ENCODE measurements at places on chromosomes 12 and 14. TPM values are rescaled to one million over a fixed set of nuclear protein-coding genes. Genes with fewer than 3 reads are reported as not detected.

FAM222A gene
- 1.5 TPM for total RNA-seq

DHH gene
- not detected for total RNA-seq

ANO2 gene
- 0.89 TPM for total RNA-seq

LRRC10 gene
- not detected for total RNA-seq

FOXM1 gene
- total RNA-seq = 17.4 TPM

AKAP3 gene
- 1.1 TPM for total RNA-seq

RPGRIP1 gene
- total RNA-seq = not detected

DLGAP5 gene
- total RNA-seq = 11.5 TPM

TMEM119 gene
- total RNA-seq = 54.0 TPM

GLIPR1L1 gene
- not detected for total RNA-seq

WNT5B gene
- 99.5 TPM for total RNA-seq

TTC6 gene
- not detected for total RNA-seq

BCL7A gene
- total RNA-seq = 10.0 TPM

GRCh38 chr12:92786045-92786444, 83.3 kb downstream of the PLEKHG7 start:
- H3K27ac ChIP-seq = no peak overlapping the region
- H3K4me3 ChIP-seq = no peak overlapping the region
- no peaks in the 10 kb centered on the region for H3K27me3 ChIP-seq
- H3K4me1 ChIP-seq = peaks cover 9% of the 10 kb centered on the region

- H3K4me1 ChIP-seq = peaks cover 24% of the 10 kb centered on the region
- H3K36me3 ChIP-seq = no peaks in the 10 kb centered on the region
- no peaks in the 10 kb centered on the region for H3K27me3 ChIP-seq
Observed at GRCh38 chr12:49200919-49201594, 12.2 kb upstream of the TUBA1A start.

DNA sequence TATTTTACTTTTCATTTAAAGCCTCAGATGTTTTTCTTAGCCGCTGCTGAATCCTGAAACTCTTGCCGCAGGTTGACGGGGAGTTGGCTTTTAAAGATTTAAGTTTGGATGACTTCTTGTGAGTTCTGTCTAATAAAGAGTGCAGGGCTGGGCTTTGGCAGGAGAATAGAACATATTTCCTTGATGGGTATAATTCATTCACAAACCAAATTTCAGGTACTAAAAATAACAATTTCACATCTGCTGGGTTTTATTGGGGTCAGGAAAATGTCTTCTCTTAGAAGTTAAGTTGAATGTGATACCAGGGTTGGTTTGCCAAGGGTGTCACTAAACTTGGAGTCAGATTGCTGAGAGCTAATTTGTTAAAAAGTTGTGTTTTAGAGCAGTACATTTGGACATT, 9.7 kb downstream of the SP1 start:
- DNase-seq = no peak
- peaks cover 14% of the 10 kb centered on the region for H3K36me3 ChIP-seq
- H3K27me3 ChIP-seq = no peaks in the 10 kb centered on the region

DNA sequence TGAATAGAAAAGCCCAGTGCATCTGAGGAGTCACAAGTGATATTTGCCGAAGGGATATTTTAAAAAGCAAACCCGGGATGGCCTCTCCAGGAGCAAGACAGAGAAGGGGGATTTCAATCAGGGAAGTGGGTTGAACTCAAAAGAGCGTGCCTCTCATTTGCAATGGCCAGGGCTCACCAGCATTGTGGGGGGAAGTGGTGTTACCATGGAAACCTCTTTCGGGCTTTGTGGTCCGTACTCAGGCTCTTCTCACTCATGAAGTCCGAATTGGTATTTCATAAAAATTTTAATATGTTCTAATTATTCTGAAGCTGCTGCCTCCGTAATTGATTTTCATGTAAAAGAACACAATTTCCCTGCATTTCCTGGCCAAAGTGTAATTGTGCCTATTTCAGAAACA, 79.8 kb downstream of the SLC15A4 start:
- H3K4me1 ChIP-seq = no peaks in the 10 kb centered on the region
- H3K36me3 ChIP-seq = no peaks in the 10 kb centered on the region
- H3K27me3 ChIP-seq = no peaks in the 10 kb centered on the region
- DNase-seq = no peak

DNA sequence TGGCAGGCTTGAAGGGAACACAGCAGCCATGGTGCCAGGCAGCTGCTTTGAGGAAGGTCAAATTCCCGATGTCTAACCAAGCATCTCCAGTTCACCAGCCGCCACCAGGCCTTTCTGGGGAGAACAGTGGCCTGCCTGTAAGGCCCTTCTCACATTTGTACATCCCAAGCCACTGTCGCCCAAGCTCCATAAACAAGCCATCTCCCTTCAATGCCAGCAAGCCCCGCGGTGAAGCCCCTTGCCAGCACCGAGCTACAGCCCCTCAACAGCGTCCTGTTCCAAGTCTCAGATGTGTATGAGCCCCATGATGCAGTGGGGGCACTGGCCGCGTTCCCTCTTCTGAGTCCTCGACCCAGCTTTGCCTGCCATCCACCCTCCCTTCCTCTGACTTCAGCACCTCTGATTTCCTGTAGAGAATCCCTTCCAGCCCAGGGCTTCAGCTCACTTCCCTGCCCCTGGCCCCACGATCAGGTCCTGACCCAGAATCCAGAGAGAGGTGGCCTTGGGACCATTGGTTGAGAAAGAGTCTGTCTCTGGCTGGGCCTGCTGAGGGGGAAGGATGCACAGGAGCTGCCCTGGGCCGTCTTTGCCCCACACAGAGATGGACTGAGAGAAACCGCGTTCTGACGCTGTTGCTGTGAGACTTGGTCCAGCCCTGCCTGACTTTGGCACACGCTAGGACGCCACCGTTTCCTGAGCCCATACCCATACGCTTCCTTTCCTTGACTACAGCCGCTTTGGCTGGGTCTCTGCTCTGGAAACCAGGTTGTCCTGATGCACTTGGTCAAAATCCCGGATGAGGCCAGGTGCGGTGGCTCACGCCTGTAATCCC, 1.9 kb upstream of the MMP17 start:
- no peak overlapping the region for H3K4me3 ChIP-seq
- DNase-seq = peak; percentile 76

- peaks cover 79% of the 10 kb centered on the region for H3K4me1 ChIP-seq
- H3K27me3 ChIP-seq = no peaks in the 10 kb centered on the region
- H3K36me3 ChIP-seq = no peaks in the 10 kb centered on the region
- peak overlapping the region; percentile 46 for H3K4me3 ChIP-seq
- peak overlapping the region; percentile 72 for H3K27ac ChIP-seq
- DNase-seq = no peak
Observed at GRCh38 chr14:74613211-74613914, 1.3 kb upstream of the LTBP2 start.

GRCh38 chr14:34229140-34229539, 232.9 kb downstream of the SPTSSA start:
- H3K27me3 ChIP-seq = peaks cover 4% of the 10 kb centered on the region
- no peak overlapping the region for H3K4me3 ChIP-seq
- no peaks in the 10 kb centered on the region for H3K36me3 ChIP-seq
- DNase-seq = no peak
- H3K27ac ChIP-seq = no peak overlapping the region

- H3K27ac ChIP-seq = no peak overlapping the region
- H3K27me3 ChIP-seq = peaks cover 3% of the 10 kb centered on the region
- H3K4me3 ChIP-seq = no peak overlapping the region
- no peaks in the 10 kb centered on the region for H3K36me3 ChIP-seq
- peaks cover 7% of the 10 kb centered on the region for H3K4me1 ChIP-seq
- DNase-seq = no peak
Observed at GRCh38 chr12:24135158-24135850, 185.8 kb upstream of the SOX5 start.

- H3K27me3 ChIP-seq = no peaks in the 10 kb centered on the region
- no peak overlapping the region for H3K27ac ChIP-seq
Observed at GRCh38 chr12:59677857-59678256, 82.0 kb downstream of the SLC16A7 start.

GRCh38 chr12:61290473-61290872, 969.7 kb upstream of the USP15 start:
- DNase-seq = no peak
- H3K4me1 ChIP-seq = no peaks in the 10 kb centered on the region
- H3K27ac ChIP-seq = no peak overlapping the region
- H3K27me3 ChIP-seq = no peaks in the 10 kb centered on the region

DNA sequence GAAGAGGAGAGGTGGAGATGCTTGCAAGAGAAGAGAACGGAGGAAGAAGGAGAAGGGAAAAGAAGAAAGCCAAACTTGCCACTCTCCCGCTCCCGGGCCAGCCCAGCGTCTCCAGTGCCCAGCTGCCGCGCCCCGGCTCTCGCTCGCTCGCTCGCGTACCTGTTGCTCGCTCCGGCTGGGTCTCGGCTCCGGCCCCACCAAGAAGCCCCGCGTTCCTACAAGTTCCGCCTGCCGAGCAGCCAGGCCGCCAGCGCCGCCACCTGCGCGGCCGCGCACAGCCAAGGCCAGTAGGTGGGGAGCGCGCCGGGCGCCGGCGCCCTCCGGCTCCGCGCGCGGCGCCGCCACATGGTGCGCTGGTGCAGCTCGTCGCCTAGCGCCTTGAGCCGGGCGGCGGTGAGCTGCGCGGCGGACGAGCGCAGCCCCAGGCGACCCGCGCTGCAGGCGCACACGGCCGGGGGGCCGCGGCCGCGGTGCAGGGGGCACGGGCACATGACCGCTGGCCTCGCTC, 370 bp downstream of the HRK start:
- no peak for DNase-seq
- peaks cover 34% of the 10 kb centered on the region for H3K4me1 ChIP-seq

GRCh38 chr12:114820796-114821195, 136.8 kb upstream of the TBX3 start:
- H3K4me1 ChIP-seq = no peaks in the 10 kb centered on the region
- no peaks in the 10 kb centered on the region for H3K36me3 ChIP-seq
- H3K27me3 ChIP-seq = no peaks in the 10 kb centered on the region
- no peak for DNase-seq
- H3K4me3 ChIP-seq = no peak overlapping the region

- peaks cover 15% of the 10 kb centered on the region for H3K27me3 ChIP-seq
- peaks cover 12% of the 10 kb centered on the region for H3K4me1 ChIP-seq
- DNase-seq = no peak
- H3K4me3 ChIP-seq = peak overlapping the region; percentile 86
- H3K36me3 ChIP-seq = peaks cover 16% of the 10 kb centered on the region
Observed at GRCh38 chr14:21525571-21525961, 580 bp downstream of the SALL2 start.

GRCh38 chr12:124036657-124037109, 63.7 kb downstream of the ZNF664 start:
- no peaks in the 10 kb centered on the region for H3K36me3 ChIP-seq
- peaks cover 34% of the 10 kb centered on the region for H3K4me1 ChIP-seq
- H3K27ac ChIP-seq = no peak overlapping the region
- H3K27me3 ChIP-seq = no peaks in the 10 kb centered on the region
